EL (cell line): ENCODE measurements at places on chromosomes 7 and 10.

GRCh38 chr7:45000093-45001032, at the start of gene CCM2:
TSS of gene CCM2 (plus strand) at chr7:45000201. CDS start at chr7:45000334, 133 bp downstream.
- DNase-seq: peak; percentile 60

DNA sequence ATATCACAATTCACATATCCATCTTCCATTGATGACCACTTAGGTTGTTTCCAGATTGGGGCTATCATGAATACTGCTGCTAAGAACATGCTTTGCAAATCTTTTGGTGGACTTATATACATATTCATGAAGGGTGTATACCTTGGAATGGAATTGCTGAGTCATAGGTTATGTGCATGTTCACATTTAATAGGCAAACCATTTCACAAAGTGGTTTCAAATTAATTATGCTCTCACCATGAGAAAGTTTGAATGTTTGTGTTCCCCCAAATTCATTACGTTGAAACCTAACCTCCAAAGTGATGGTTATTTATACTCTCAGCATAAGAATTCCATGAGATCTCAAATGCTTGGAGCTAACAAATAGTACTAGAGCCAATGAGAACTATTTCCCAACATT, 86.4 kb downstream of the VPS41 start:
- no peak for DNase-seq

DNA sequence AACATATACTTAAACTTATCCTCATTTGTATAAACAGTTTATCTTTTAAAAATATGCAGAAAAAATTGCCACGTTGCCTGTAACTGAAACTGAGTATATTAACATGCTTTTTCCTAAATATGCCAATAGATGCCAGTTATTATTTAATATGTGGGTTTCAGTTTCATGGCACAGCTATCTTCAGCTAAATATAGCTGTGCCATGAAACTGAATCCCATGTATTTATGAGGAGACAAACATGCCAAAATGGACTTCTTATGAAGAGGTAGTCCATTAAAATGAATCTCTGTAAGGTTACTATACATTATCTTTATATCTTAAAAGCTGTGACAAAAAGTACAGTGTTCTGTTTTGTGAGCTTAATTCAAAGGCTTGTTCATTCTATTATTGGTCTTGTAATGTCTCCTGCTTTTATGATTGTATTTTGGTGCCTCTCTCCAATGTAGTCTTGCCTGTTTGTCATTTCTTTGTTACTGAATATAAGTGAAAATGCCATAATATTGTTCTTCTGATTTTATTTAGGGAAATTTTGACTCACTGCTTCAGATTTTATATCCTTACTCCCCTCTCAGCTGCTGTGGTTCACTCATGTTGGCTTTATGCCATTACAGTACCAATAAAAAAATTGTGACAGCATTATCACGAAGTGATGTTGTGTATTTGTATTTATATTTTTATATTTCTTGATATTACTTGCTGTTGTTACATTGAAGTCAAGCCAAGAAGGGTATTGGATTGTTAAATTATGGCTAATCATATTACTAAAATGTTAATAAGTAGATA, 34.3 kb upstream of the CACNA2D1 start:
- DNase-seq: no peak

- peak; percentile 69 for DNase-seq
These were observed 48.4 kb downstream of the TES start for GRCh38 chr7:116258734-116259133.

DNA sequence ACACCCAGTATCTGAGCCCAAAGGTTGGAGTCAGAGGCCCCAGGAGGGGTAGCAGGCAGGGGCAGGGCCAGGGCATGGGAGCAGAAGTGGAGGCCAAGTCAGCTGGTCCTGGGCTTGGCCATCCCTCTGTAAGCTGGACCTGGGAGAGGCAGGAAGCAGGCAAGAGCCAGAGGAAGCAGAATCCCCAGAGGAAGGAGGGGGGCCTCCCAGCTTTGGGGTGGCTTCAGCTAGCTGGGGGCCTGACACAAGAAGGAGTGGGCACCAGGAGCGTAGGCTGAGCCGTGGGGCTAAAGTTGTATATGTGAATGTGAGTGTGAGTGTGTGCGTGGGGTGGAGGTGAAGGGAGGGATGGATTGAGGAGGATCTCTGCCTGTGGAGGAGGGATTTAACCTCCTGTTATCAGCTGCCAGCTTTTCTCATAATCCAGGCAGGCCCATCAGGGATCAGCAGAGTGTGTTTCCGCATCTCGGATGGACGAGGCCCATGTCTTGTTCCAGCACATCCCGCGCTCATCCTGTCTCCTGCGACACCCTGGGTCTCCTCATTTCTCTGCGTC, 54.0 kb downstream of the NEURL1 start:
- no peak for DNase-seq

DNA sequence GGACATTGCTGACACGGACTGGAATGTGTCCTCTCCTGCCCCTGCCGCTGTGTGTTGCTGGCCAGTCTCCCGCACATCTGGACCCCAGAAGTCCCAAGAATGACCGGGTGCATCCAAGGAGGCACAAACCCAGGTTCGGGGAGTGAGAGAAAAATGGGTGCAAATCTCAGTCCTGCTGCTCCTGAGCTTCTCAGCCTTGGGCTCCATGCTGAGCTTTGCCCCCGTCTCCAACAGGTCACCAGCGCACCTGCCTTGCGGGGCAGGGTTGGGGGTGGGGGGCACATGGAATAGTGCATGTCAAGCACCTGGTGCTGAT, 6.0 kb upstream of the NANOS1 start:
- no peak for DNase-seq

GRCh38 chr7:30932562-30932961, 20.9 kb downstream of the AQP1 start:
- no peak for DNase-seq

DNA sequence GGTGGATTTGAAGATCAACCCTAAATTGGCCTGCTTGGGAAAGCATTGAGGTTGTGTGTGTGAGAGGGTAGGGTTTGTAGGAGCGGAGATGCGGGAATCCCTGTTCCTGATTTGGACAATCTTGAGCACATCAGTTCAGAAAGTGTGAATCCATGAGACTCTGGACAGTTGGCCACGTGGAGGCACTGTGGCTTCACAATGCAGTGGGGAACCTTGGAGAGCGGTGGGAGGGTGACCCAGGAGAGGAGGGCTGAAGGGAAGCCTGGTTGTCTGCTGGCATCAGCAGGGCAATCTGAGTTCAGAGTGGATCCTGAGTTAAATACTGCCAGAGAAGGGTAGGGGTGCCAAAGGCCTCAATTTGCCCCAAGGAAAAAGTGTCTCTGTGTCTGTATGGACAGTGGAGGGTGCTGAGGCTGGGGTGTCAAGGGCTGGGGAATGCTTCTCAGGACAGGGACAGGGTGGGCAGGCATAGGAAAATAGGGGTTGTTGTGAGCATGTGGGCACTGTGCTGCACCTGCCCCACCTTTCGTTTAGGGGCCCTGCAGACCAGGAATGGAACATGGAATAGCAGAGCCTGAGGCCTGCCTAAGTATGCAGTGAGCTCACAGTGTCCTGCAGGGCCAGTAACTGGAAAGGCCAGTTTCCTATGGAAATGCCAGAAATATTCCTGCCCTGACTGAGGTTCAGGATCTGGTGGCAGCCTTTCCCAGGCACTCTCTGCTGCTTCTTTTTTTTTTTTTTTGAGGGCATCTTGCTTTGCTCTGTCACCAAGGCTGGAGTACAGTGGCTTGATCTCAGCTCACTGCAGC, 162.9 kb upstream of the PRSS58 start:
- DNase-seq: peak; percentile 52

- peak; percentile 43 for DNase-seq
These were observed 76.0 kb downstream of the PCGF5 start for GRCh38 chr10:91296471-91296870.

- DNase-seq: peak; percentile 55
These were observed 811 bp upstream of the ARHGAP12 start for GRCh38 chr10:31929261-31930022.

DNA sequence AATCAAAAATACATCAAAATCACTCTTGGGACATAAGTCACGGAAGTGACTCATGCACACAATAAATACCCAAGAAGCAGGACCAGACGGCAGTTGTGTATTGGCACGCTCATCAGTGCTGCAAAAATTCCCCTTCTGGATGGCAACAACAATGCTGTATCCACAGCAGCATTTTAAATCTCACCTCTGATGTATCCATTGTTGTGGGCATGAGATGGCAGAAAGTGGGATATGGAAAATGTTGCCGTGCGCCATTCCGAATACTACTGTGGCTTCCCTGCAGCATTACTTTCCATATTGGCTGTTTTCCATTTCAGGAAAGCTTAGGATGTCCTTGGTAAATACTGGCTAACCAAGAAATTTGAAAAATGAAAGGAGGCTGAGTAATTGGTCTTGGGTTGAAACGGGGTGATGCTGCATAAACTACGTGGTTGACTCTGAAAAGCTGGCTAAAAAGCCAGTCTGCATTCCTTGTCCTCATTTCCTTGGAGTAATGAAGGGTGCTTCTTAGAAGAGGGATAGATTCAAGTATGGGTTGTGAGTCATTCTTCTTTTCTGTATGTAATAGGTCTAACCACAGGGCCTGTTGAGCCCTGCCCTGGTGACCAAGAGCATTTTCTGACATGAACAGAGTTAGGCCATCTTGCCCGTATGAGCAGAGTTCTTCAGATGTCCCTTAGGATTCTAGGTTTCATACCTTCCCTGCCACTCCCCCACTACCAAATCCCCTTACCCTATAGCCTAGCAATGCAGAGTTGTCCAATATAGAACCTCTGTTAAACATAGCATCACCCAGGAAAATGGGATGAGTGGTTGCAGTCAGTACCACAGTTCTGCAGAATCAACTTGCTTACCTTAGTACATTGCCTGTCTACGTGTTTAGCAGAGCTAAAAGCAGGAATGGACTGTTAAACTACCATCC, 36.3 kb upstream of the TOMM7 start:
- peak; percentile 96 for DNase-seq

GRCh38 chr7:12158334-12159060, 52.6 kb upstream of the TMEM106B start:
- peak; percentile 11 for DNase-seq

DNA sequence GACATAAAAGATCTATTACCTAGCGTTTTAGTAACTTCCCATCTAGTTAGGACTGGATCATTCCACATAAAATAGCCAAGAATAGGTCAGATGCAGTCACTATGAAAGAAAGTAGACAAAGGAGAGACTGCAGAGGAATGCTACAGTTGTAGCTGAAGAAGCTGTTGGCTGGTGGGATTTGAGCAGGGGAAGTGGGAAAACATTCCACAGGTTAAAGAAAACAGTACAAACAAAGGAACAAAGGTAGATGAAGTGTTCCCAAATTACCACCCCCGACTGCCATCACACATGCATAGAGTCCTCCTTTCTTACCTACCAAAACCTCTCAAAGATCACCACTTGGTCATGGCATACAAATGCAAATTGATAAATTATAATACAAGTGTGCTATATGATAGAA, 41.8 kb downstream of the DLD start:
- no peak for DNase-seq

- peak; percentile 77 for DNase-seq
These were observed 103.1 kb upstream of the APBB1IP start for GRCh38 chr10:26334932-26335573.

DNA sequence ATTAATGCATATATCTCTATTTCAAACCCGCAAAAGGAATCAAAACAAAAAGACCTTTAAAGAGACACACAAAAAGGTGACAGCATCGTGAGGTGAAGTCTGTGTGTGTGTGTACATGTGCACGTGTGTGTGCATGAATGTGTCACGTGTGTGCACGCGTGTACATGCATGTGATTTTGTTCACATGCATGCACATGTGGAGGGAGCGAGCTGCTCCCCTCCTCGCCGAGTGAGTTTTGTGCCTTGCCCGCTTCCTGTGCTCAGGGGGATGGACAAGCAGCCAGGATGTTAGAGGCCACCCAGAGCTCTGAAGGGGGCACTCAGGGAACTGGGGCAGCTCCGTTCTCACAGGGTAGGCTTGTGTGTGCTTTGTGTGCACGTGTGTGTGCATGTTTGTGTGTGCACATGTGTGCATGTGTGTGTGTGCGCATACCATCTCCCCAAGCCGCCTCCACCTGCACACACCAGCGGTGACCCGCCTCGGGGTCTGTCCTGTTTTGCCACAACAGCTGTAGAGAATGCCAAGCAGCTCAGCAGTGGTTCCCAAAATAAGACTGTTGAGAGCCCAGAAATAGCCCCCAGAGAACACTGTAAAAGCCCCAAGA, 191.2 kb downstream of the PTPRN2 start:
- no peak for DNase-seq

GRCh38 chr10:62640411-62640810, 164.1 kb upstream of the ADO start:
- peak; percentile 76 for DNase-seq

DNA sequence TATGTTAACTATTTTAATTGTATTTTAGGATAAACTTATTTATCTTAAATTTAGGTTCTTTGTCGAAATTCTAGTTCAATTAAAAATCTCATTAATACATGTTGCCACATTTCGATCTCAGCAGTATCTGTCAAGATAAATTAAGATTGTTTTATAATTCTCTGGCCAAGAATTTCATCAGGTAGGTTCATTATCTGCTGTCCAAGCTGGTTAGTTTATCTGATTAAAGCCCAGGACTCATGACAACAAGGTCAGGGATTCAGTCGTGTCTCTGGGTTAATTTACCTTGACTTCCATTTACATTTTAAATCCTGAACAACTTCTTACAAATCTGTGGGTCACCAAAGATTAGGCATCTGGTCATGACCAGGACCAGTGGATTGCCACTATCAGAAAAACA, 7.6 kb downstream of the STEAP4 start:
- DNase-seq: no peak

- DNase-seq: no peak
These were observed 4.0 kb upstream of the GCK start for GRCh38 chr7:44193011-44193802.

DNA sequence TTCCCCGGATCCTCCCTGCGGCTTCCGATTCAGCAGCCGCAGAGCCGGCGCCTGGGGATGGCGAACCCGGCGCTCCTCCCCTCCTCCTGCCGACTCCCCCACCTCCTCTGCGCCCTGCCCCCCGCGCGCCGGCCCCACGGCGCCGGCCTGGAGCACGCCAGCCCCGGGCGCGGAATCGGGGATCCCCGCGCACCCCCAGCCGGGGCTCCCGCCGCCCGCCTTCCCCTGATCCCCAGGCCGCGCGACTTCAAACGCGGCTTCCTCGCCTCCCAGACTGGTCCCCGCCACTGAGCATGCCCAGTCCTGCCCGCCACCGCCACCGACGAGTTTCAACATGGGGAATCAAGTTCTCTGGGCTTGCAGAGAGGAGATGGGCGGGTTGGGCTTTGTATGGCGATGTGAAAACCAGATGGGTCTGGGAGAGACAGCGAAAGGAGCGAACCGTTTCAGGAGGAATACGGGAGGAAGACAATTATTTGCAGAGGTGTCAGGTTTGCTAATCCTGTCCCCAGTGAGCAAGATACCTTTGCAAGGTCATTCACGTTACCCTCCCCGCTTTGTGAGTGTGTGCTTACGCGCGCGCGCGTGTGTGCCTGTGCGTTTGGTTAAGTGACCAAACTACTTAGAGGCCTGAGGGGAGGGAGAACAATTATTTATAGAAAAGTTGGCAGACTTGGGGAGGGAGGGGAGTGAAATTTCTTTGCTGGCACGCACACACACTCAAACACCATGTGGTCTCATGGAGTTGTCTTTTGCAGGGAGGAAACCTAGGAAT, at the start of gene PANK1:
Gene PANK1, minus strand, starts transcription at position 276 of the 775 bp plus-strand sequence. CDS start 351 bp downstream, outside the sequence.
- peak; percentile 80 for DNase-seq

DNA sequence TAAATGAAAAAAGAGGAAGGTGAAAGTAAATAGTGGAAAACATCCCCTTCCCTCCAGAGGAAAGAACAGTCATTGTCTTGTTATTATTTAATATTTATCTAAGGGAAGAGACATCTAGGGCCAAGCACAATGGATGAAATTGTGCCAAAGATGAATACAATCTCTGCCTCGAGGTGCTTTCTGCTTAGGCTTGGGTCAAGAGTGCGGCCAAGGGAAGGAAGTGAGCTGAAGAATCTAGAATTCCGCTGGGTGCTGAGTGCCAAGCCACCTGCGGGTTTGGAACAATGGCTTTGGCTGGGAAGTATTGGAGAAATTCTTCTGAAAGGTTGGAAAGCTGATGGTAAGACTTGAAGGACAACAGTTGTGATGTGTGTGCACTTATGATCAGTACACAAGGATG, 531.3 kb upstream of the FZD8 start:
- no peak for DNase-seq
